Left ventricle myocardium superior (tissue), 1 donor: ENCODE measurements at places on chromosomes 3 and 15.

GRCh38 chr3:65583188-65583587 is 455.5 kb downstream of the MAGI1 start:
- no peak for DNase-seq

- DNase-seq = peak; percentile 71
Measured at GRCh38 chr15:77821188-77821958, 188.7 kb upstream of the LINGO1 start.

GRCh38 chr3:30682434-30683155 is 76.2 kb downstream of the TGFBR2 start:
- DNase-seq = no peak

- no peak for DNase-seq
Measured at GRCh38 chr3:14128724-14129123, 3.9 kb downstream of the TMEM43 start.

GRCh38 chr3:125022206-125022605 is 33.6 kb downstream of the HEG1 start:
- no peak for DNase-seq

- DNase-seq = no peak
Measured at GRCh38 chr3:152190636-152191183, 78.0 kb upstream of the MBNL1 start.

- DNase-seq = peak; percentile 47
Measured at GRCh38 chr15:64894395-64895056, 17.2 kb upstream of the ANKDD1A start.

DNA sequence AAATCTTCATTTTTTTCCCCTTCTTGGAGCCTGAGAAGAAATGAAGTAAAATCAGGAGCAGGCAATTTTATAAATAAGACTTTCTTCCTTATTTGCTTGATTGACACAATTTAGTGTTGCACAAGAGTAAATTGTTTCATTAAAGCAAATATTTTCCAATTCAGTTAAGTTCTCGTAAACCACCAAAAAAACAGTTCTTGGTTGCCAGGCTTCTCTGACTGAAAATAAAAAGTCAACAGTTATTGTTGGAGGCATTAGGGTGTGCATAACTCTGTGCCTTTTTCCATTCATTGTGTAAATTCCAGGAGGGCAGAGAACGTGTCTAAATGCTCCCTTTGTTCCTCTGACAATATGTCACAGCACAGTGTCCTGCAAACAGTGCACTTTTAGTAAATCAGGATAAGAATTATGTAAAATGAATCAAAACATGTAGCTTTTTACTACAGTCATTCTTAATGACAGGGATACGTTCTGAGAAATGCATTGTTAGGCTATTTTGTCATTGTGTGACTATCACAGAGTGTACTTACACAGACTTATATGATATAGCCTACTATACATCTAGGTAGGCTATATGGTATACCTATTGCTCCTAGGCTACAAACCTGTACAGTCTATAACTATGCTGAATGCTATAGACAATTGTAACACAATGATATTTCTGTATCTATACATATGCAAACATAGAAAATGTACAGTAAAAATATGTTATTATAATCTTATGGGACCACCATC is at the start of gene CP:
Gene CP, minus strand, starts transcription at position 47 of the 735 bp plus-strand sequence. Its CDS starts 37 bp downstream, at position 10.
- DNase-seq = no peak

GRCh38 chr15:45429941-45430792 is 51.8 kb upstream of the GATM start:
- peak; percentile 85 for DNase-seq

DNA sequence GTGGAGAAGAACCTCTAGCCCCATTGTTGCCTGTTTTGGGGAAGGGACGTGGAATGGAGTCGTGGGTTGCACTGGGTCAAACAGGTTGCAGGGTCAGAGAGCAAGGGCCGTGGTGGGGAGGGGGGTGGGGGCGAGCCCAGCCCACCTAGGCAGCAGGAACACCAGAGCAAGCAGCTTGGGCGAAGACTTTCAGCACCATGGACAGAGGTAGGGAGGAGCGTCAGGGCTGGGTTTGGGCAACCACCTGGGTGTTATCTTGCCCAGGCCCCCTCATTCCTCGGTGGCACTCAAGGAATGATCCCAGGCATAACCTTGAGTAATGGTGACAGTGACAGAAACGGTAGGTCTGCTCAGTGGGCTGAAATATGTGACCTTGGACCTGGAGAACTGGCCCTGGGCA is 45.9 kb upstream of the TMEM115 start:
- no peak for DNase-seq

GRCh38 chr15:62603742-62604141 is 438.7 kb upstream of the C2CD4B start:
- DNase-seq = no peak

DNA sequence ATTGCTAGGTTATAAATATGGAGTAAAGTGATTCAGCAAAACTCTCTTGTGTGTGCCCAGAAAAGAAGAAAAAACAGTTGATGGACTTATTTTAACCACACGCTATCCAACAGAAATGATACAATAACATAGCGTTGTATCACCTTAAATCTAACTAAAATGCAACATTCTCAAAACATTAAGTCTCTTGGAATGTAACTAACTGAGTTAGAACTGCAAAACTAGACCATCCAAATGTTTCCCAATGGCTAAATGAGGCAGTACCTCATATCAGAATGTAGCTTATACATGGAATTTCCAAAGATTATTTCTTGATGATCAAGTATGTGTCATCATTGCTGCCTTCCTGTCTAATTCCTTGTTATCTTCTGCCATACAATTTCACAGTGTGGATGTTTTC is 187.9 kb downstream of the CNTN3 start:
- no peak for DNase-seq

DNA sequence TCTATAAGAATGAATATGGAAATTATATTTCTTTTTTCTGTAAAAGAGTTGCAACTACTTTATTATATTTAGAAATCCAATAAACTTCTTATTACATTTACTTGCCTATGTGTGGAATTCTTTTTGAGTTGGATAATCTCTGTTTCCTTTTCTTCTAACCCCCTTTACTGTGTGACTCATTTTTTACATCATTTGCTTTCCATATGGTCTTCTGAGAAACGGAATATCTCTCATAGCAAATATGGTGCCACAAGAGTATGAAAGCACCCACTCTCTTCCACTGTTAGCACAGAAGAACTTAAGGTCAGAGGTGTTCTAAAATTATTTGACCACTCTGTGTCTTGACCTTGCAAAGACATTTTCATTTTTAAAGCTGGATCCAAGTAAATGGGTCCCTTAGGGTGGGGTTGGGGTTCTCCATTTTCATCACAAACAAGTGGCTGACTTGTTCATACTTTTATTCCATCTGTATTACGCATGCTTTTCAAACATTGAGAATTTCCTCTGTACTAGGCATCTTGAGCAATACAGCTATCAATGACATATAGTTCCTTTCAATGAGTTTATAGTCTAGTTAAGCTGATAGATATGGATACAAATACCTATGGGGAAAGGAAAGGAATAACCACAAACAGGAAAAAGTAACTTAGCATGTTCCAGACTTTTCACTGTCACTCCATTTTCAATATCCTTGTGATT is 281.1 kb upstream of the TPRG1 start:
- DNase-seq = no peak

DNA sequence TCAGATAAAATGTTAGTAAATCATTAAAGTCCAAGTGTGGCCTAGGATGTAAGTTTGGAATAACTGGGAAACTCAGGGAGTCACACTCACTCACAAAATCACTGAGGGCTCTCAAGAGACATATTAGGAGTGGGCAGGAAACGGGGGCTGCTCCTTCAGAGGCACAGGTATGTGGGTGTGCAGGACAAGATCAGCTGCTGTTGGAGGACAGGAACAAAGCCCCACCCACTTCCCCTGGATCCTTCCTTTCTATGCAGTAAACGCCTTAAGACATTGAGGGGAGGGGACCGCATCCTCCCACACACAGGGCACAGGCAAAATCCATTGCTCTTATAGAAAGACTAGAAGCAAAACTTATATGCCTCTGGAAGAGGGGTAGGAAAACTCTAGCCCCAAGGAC is 30.2 kb downstream of the TM2D3 start:
- DNase-seq = no peak

GRCh38 chr3:122555275-122556071 is 8.6 kb downstream of the PARP9 start:
- no peak for DNase-seq
